Hematopoietic multipotent progenitor cell treated with erythropoietin and hydrocortisone succinate and interleukin-3 and kit ligand, for 17 days (in vitro differentiated cells): ENCODE measurements at places on chromosomes 13 and 19.

GRCh38 chr13:60463787-60464186, 66.8 kb downstream of the TDRD3 start:
- no peak for DNase-seq

DNA sequence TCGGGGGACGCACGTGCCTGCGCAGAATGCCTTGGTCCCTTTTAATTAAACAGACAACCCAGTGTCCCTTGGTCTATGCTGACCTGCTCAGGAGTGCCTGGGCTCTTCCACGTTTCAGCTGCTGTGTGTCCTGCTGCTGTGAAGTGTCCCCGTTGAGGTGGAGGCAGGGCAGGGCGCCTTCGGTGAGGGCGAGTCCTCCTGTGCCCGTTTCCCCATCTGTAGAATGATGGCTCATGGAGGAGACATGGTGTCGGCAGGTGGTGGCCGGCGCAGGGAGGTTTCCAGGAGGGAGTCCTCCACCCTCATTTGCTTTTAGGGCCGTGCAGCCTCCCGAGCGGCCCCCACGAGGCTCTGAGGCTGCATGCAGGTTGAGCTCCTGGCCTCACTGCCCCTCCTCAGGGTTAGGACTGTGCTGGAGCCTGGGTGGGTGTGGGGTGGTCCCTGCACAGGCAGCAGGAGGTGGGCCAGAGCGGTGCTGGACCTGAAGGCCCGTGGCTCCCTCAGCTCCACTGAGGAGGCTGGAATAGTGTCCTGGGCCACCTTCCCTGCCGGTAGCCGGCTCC, 8.8 kb downstream of the STK11 start:
- DNase-seq: no peak

- DNase-seq: no peak
Measured at GRCh38 chr13:91355826-91356710, 8.6 kb downstream of the MIR17HG start.

- DNase-seq: no peak
Measured at GRCh38 chr19:16899566-16900075, 10.8 kb downstream of the F2RL3 start.

DNA sequence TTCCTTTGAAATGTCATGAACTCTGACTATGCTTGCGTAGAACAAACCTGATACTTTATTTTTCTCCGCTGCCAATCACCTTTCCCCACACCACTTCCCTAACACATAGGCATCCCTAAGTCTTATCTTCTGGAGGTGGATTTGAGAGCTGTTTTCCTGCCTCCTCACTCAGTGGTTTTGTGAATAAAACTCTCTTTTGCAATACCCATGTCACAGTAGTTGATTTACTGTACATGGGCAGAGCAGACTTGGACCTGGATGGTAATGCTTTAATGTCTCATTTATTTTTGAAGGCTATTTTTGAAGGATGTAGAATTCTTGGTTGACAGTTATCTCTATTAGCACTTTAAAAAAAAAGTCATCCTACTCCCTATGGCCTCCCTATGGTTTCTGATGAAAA, 881.8 kb downstream of the SLITRK5 start:
- no peak for DNase-seq
